ENCODE measurements at places on chromosomes 1 and 21.

DNA sequence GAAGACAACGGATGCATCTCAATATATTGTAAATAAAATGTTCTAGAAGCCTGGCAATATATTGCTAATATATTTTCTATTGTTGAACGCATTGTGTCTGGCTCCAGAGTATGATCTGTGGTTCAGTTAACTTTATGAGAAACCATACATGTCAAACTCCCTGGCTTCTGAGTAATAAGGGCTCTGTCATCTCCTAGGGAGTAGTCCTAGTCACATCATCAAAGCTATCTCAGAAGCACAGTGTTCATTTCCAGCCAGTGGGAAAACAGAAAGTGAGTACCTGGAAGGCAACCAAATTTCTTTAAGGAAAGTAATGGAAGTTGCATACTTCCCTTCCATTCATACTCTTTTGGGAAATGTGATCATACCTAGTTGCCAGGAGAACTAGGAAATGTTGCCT is 27.0 kb upstream of the ST6GALNAC5 start:
- no peak for DNase-seq

GRCh38 chr1:241485145-241485544 is 34.4 kb downstream of the FH start:
- no peak for DNase-seq

DNA sequence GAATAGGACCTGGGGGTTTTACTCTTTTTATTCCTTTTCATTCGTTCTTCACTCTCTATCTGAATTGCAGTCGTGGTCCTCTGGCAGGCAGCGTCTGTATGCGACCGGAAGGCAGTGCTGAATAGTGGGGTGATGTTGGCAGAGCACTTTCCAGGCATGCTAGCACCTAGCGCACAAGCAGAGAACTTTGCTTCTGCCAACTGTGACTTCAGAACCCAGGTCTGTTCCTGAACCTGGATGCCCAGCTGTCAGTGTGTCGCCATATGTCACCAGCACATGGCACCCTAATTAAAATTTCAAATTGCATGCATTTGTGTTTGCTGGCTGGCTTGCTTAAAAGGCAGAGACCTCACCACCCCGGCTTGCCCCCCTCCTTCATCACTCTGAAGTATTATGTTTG is 116.2 kb downstream of the NFIA start:
- no peak for DNase-seq

DNA sequence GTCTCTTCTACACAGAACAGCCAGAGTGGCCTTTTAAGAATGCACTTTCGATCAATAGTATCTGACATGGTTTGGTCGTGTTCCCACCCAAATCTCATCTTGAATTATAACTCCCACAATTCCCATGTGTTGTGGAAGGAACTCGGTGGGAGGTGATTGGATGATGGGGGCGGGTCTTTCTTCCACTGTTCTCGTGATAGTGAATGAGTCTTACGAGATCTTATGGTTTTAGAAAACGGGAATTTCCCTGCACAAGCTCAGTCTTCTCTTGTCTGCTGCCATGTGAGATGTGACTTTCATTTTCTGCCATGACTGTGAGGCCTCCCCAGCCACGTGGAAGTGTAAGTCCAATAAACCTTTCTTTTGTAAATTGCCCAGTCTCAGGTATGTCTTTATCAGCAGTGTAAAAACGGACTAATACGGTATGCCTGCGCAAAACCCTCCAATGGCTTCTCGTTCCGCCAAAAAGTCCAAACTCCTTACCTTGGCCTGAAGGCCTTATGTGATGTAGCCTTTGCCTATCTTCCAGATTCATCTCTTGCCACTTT is 23.0 kb upstream of the SMG7 start:
- no peak for DNase-seq

Measured in central memory CD4-positive, alpha-beta T cell (primary cell).